ENCODE measurements at places on chromosomes 3 and 15.

- no peak for DNase-seq
Observed at GRCh38 chr15:88448991-88449461, 18.2 kb downstream of the MRPL46 start.

DNA sequence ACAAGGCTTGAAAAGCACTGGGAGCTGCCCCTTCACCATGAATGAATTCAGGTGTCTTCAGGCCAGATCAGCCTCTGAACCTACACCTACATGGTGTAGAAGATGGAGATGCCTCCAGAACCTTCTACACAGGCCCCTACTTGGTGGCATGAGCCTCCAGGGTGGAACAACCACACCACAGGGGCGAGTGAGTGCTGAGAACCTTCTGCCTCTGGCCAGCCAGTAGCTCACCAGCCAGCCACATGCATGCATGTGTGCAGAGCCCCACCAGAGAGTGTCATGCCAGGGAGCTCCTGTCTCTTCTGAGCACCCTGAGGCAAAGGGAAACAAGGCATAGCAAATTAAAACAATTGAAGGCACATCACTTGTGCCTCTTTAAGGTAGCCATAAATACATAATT is 161.8 kb upstream of the TOPAZ1 start:
- DNase-seq: no peak

DNA sequence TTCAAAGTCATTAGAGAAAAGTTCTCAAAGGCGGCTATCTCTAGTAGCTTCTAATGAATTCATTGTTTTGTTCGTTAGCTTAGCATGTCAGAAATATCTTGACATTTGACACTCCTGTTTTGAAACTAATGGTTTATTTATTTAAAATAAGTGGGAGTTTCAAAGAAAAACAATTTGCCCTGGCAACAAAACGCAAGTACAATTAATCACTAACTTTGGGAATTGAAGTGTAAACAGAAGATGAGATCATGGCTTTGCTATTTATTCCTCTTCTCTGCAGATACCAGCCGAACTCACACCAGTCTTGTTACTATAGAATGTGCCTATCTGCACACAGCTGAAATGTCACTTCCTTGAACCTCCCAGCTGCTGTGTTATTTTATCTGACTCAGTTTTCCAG is 27.5 kb downstream of the MASP1 start:
- no peak for DNase-seq

GRCh38 chr15:86439614-86440013 is 359.9 kb downstream of the AGBL1 start:
- DNase-seq: no peak

DNA sequence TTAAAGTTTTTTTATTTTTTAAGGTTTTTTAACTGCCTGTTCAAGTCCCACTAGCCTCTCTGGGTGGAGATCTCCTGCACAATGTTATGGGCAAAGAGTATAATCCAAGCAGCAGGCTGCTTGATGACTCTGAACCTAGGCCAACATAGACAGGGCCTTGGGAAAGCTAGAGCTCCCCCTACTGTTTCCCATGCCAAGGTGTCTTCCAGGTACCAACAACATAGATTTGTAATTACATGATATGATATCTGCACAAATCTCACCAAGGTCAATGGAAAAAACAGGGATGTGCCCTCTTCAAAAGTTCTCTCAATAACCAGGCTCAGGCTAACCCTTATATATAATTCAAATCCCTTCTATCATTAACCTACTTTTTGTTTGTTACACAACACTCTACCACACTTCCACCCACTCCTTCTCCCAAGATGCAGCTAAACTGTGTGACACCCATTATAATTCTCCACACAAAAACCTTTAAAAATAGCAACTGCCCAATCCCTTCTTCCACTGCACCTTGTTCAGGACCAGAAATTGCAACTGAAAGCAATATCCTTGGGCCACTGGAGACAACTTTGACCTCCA is 43.8 kb downstream of the RBM15B start:
- peak; percentile 1 for DNase-seq

DNA sequence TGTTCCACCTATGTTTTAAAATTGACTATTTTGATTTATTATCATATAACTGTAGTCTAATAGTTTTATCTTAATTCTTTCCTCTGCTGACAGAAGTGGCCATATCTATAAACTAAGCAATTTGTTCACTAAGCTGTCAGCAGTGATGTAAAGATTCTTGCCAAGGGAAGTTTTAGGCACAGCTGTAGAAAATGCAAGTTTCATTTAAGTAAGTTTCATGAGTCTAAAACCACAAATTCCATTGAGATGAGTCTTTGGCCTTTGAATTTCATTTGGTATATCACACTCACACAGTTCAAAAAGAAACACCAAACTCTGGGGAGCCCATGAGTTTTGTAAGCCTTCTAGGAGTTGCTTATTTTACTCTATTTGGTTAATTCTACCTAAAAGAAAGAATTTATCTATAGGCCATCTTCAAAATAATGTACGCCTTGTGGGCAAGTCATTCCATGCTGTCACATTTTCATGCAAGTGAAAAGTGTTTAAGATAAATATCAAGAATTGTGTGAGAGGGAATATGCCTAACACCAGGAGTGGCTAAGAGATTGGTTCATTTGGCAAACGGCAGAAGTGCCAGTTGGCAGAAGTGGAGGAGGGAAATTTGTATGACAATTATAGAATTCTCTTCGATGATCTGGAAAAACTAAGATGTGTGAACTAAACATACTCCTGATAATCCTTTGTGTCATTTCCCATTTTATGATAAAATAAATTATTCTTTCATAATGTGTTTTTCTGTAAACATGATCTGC is 292.9 kb downstream of the ZIC4 start:
- no peak for DNase-seq

- no peak for DNase-seq
Observed at GRCh38 chr3:107951126-107951525, 139.7 kb downstream of the CD47 start.

DNA sequence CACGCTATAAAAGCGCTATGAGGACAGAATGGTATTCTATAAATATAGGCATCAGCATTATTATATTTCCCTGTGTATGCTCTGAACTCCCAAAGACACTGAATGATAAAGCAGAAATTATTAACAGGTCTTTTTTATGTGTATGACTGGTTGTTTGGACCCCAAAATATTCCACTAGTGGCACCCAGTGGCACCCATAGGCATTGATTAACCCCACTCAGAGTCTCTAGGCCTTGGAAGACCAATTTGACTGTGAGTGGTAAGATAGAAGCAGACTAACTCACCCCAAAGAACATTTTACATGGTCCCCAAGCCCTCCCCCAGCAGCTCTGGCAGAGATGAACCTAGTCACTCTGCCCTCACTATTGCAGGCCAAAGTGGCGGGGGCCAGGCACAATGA is 45.4 kb upstream of the UBE2E1 start:
- DNase-seq: no peak

GRCh38 chr15:22918056-22918455 is 62.1 kb downstream of the CYFIP1 start:
- no peak for DNase-seq

DNA sequence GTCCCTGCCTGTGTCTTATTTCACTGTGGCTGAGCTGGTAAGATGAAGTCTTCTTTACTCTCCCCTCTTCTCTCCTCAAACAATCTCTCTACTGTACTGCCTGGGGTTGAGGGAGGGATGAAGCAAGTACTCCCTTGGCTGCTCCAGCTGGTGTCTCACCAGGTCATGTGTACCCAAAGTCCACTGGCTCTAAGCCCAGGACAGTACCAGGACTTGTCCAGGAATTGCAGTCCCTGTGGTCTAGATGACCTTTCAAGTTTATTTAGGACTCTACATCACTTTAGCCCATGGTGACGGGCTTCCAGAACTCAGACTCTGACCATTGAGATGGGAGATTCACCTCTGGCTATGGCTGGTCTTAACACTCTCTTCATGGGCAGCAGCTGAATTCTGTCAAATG is 17.5 kb upstream of the SLC27A2 start:
- DNase-seq: no peak

- no peak for DNase-seq
Observed at GRCh38 chr15:99987119-99987506, 253.9 kb upstream of the LYSMD4 start.

GRCh38 chr3:10946526-10946925 is 46.0 kb upstream of the SLC6A1 start:
- DNase-seq: no peak

DNA sequence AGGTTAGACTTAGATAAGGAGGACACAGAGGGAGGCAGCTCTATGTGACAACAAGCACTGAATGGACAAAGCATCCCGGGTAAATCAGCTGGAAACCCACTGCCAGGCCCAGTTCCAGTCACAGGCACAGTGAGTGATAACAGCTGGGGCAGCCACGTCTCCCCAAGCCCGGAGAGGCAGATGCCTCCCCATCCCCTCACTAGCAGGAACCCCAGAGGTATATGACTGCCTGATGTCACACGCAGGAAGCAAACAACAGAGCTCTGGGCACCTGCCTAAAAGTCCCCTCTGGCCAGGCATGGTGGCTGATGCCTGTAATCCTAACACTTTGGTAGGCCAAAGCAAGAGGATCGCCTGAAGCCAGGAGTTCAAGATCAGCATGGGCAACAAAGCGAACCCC is 18.2 kb downstream of the C15orf62 start:
- DNase-seq: no peak

- DNase-seq: no peak
Observed at GRCh38 chr3:46986055-46986730, 6.7 kb downstream of the NBEAL2 start.

GRCh38 chr3:24299246-24299805 is 195.3 kb downstream of the THRB start:
- no peak for DNase-seq
